ENCODE measurements at places on chromosomes 3 and 15.

DNA sequence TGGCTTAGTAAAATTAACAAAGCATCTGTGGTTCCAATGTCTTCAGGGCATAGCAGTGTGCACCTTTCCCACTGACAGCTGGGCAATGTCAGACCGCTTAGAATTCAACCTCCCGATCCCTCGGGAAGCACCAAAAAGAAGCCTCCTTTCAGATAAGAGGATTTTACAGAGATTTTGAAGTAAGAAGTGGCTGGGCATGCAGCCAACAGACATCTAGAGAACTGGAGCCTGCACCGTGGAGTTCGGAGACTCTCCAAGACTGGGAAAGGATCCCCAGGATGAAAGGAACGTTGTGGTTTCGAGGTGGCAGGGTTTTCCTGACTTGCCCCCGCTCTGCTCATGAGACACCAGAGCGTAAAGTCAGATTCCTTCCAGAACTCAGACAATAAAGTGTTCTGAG, 5.3 kb downstream of the FAM174B start:
- no peak for DNase-seq

GRCh38 chr15:59557581-59557980, 54.0 kb upstream of the GCNT3 start:
- no peak for DNase-seq

DNA sequence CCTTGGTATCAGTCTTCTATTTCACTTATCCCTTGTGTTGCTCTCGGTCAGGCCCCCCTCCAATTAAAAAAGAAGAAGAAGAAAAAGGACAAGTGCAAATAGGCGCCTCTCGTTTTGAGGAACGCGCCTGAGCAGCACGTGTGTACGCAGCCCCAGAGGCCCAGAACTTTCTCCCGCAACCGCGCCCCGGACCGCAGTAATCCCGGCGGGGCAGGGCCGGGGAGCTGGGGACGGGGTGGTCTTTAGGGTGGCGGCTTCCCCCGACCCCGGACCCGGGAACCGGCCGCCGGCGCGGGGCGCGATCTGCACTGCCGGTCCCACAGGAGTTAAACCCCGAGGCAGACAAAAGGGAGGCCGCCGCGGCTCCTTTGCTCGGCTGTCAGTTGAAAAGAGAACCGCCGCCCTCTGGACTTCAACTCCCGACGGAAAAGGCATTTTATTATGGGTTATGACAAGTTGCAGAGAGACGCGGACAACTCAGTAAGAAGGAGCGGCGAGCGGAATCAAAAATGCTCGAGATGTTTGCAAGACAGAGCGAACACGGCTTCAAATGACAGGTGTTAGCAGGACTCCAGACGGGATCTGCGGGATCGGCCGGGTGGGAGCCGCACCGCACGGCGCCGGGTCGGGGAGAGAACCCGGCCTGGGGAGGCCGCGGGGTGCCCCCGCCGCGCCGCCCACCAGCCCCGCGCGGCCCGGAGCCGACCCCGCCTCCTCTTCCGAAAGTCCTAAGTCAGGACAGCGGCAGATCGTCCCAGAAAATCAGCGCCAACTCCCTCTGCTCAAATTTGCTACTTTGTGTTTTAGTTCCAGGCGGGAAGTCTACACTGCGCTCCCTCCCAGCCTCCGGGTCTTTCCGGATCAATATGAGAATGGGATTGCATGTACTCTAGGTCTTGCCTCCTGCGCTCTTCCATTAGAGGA, 79.0 kb downstream of the NR2F2 start:
- no peak for DNase-seq

GRCh38 chr15:70077188-70078147, 20.2 kb downstream of the TLE3 start:
- DNase-seq, result peak; percentile 81

DNA sequence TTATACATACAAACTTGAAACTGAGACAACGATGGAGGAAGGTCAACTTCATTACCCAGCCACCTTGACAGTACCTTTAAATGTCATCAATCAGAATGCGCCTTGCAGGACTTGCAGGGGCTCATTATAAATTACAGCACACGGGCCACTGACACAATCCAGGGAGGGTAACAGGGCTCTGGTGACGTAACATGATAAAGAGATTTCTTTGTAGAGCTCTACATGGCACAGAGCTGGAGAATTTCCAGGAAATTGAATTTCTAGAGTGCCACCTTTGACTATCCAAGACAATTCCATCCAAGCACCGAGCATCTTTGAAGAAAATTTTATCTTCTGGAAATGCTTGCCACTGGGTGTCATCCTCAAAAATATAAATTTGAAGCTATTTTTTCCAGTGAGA, 486.0 kb downstream of the FOXP1 start:
- no peak for DNase-seq

- no peak for DNase-seq
Measured at GRCh38 chr3:29764041-29764440, 483.2 kb downstream of the RBMS3 start.

DNA sequence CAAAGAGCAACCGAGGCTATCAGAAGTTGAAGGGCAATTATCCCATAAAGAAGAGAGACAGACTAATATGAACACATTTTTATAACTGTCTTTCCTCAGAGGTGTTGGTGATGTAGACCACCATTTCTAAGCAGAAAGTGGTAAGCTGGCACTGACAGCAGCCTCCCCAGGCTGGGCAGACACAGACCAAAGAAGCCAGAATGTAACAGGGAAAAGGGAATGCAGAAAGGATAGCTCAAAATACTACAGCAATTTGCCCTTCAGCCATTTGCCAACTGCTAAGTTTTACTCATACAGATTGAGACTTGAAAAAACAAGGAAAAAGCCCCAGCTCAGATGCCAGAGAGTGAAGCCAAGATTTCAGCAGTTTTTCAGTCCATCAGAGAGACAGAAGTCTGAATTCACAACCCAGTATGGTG, 73.5 kb upstream of the ABI3BP start:
- DNase-seq, result no peak

GRCh38 chr3:185549122-185549521, 3.3 kb downstream of the LIPH start:
- no peak for DNase-seq

- no peak for DNase-seq
Measured at GRCh38 chr15:42375941-42376340, 16.6 kb downstream of the CAPN3 start.

DNA sequence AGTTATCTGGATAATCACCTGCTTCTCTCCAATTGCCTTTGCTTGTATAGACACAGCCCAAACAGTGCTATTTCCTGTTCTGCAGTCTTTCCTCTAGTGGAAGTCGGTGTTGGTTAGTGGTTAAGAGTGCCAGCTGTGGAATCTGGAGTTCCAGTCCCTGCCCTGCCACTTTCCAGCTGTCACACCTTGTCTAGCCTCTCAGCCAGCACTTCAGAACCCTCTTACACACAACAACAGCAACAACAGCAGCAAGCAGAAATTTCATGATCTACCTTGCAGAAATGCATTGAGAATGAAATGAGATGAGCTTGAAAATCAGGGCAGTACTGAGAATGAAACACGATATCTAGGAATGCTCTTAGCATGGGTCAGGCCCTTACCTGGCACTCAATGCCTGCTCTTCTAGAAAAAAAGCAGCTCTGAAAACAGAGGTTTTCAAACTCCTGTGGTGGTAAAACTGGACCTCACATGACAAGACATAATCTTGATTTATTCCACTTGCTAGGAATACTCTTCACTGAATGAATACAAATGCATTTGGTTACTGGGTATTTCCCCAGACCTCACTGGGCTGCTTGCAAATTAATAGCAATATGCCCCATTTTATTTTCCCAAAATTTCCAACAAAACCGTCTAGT, 3.3 kb upstream of the WNT5A start:
- DNase-seq, result no peak

DNA sequence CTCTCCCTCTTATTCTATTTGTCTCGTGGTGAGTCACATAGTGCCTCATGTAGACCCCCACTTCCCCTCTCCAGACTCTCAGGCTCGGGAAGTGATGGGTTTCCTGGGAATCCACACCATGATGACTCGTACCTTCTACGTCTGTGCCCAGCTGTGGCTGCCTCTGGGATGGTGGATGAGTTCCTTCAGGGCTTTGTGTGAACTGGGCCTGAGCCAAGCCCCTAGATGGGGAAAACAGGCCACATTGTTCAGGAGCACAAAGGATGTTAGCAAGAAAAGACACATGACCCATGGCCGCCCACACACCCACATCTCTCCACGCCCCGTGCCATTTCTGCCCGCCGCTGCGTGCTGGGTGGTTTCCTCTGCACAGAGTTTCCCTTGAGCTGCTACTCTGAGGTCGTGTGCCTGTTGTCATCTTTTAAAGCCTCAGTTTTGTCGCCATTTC, 10.5 kb downstream of the ISG20 start:
- no peak for DNase-seq

GRCh38 chr15:86555098-86555497, 475.4 kb downstream of the AGBL1 start:
- no peak for DNase-seq

GRCh38 chr3:158991146-158991705, 189.4 kb downstream of the MFSD1 start:
- DNase-seq, result no peak

GRCh38 chr3:147398813-147399534, 7.4 kb downstream of the ZIC4 start:
- DNase-seq, result no peak

DNA sequence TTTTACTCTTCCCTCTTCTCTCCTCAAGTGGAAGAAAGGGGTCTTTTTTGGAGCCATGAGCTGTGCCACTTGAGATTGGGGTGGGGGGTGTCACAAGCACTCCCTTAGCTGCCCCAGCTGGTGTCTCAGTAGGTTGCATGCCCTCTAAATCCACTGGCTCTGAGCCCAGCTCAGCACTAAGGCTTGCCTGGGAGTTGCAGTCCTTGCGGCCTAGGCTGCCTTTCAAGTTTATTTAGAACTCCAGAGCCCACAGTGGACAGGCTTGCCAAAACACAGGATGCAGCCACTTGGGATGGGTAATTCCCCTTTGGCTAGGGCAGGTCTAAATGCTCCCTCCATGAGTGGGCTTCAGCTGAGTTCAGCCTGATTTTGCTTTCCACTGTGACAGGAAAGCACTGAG, 24.7 kb downstream of the C3orf20 start:
- DNase-seq, result no peak

GRCh38 chr3:45683417-45684326, 5.5 kb upstream of the SACM1L start:
- DNase-seq, result no peak

GRCh38 chr3:33971055-33971454, 172.6 kb downstream of the PDCD6IP start:
- no peak for DNase-seq

DNA sequence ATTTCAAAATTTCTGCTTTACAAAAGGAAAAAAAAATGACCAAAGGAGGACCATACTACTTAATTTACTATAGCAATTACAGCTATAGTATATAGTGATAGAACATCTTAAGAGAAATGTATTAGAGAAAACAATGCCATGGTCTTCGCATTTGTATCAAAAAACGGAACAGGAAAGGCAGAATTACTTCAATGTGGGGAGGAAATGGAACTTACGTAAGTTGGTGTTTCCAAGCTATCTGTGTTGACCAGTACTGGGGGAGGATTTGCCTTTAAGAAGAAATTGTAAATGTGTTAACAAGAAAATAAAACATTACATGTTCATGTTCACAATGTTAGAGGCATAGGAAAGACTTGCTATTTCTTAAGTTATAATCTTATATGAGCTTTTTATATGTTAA, 119.9 kb upstream of the MELTF start:
- DNase-seq, result no peak

GRCh38 chr3:82088749-82089148, 327.3 kb upstream of the GBE1 start:
- no peak for DNase-seq

- DNase-seq, result no peak
Measured at GRCh38 chr3:89260721-89261120, 153.3 kb downstream of the EPHA3 start.

DNA sequence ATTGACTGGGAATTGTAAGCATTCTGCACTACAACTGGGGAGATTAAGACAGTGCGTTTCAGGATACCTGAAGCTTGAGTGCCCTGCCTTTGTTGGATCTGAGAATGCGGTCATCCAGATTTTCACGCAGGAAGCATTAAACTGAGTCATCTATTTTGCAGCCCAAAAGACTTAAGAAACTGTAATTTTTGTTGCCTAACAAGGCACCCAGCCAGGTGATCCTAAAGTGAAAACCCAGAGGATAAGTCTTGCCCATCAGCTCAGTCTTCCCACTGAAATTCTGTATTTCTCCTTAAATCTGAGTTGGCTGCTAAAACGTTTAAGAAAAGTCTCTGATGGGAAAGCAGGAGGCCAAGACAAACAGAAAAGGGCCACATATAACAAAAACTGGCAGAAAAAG, 242.5 kb upstream of the TMCO5A start:
- DNase-seq, result no peak

- DNase-seq, result no peak
Measured at GRCh38 chr15:85588677-85589076, 206.0 kb downstream of the KLHL25 start.

GRCh38 chr15:66038387-66039116, 169.3 kb downstream of the RAB11A start:
- DNase-seq, result no peak

Measured in cerebellar nuclear complex (tissue), 1 donor.